ENCODE measurements at places on chromosomes 12 and 14.

GRCh38 chr12:3199551-3200031 lies 122.4 kb downstream of the TSPAN9 start:
- no peak for DNase-seq

- no peak for DNase-seq
Observed at GRCh38 chr12:106831699-106832098, 57.2 kb downstream of the RIC8B start.

DNA sequence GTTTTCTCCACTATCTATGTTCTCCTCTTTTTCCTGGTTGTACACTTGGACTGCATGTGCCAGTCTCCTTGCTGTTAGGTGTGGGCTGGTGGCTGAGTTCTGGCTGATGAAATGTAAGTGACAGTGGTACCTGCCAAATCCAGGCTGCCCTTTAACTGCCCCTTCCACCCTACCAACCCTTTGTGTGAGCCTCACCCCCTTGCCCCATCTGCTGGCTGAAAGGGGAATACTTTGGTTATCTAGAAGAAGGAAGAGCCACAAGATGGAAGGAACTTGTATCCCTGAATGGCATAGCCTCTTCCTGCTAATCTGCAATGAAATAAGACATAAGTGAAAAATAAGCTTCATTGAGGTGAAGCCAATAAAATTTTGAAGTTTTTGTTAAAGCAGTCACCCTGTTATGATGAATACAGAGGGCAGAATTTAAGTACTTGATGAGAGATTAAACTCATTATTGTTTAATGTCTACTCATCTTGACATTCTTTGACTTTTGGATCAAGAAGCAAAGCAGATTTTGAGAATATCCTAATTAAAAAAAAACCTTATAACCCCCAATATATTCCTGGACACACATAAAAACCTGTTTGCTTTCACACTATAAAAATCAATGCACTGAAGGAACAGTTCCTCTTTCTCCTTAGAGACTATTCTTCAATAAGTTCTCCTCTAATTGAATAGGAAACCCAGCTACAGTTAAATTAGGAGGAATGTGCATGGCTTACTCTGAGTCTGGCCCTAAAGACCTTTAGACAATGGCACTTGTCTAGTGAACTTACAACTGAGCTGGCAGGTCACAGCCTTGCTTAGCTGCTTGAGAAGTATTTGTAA lies 262.6 kb upstream of the BTG1 start:
- DNase-seq, result no peak

DNA sequence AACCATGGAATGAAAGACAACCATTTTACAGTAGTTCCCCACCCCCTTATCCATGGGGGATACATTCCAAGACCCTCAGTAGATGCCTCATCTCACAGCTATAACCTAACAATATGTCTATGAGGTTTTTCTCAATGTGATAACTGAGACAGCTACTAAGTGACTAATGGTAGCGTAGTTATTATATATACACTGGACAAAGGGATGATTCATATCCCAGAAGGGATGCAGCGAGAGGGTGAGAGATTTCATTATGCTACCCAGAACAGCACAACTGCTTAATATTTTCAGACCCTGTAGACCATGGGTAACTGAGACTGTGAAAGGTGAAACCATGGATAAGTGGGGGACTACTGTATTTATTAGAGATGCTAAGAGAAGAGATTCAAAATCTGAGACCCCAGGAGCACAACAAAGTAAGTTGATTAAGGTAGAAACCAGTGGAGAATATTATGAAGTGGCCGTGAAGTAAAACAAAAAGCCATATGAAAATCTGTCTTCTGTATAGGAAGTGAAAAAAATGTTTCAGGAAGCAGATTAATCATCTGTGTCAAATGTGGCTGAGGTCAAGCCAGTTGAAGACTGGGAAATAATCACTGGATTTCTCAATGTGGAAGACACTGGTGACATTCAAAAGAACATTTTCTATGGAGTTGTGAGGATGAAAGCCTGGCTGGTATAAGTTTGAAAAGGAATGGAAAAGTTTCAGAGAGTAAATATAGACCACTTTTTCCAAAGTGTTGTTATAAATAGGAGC lies 77.2 kb downstream of the RPL10L start:
- DNase-seq, result no peak

DNA sequence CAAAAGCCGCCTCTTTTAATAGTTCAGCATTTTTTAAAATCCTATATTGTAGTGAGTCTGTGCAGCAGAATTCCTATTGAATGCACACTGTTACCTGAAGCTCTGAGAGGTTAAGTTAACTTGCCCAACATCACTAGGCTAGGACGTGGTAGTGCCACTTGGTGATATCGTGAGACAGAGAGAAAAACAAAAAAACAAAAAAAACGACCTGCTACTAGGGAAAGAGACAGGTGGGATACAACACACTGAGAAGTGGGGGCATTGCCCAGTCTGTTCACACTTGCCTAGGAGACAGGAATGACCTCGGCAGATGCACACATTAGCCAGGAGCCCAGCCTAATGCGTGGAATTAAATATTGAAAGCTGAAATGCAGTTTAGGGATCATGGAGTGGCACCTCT lies 129.7 kb upstream of the CCND2 start:
- DNase-seq, result no peak

- DNase-seq, result no peak
Observed at GRCh38 chr12:24705741-24706358, 243.1 kb downstream of the BCAT1 start.

DNA sequence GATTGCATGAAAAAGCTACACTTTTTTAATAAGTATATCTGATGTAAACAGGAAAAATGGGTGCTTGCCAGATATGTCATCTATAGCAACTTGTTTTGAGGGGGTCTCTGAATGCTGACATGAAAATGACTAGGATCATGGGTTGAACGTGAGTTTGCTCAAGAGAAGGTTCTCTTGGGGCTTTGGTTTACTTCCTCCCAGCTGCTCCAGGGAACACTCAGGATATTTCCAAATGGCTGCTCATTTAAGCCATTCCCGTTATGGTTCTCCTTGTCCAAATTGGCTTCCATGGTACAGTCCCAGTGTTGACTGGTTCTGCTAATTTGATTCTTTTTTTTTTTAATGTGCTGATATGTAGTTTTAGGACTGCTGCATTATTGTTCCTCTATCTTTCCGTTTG lies 118.3 kb downstream of the ETV6 start:
- DNase-seq, result no peak

- DNase-seq, result peak; percentile 45
Observed at GRCh38 chr12:45050751-45051571, at the start of gene DBX2. Gene DBX2, minus strand, starts transcription at chr12:45051099. Its CDS starts 172 bp downstream, at chr12:45050927.

DNA sequence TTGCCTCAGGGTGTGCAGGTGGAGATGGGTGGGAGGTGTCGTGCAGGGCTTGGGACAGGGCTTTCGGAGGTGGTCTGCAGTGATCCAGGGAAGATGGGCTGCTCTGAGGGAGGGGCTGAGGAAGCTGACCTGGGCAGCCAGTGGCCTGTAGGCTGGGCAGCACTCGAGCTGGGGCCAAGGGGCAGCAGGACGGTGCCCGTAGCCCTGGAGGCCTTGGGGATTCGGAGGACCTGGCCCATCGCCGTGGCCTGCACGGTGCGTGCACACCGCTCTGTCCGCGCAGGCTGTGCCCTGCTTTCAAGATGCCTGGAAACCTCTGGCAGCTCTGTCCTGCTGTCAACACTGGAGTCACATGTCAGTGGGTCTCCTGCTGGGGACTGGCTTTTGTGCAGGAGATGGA lies 9.1 kb downstream of the PACS2 start:
- no peak for DNase-seq

GRCh38 chr14:23566112-23566777 lies 1.3 kb downstream of the AP1G2 start:
- DNase-seq, result no peak

DNA sequence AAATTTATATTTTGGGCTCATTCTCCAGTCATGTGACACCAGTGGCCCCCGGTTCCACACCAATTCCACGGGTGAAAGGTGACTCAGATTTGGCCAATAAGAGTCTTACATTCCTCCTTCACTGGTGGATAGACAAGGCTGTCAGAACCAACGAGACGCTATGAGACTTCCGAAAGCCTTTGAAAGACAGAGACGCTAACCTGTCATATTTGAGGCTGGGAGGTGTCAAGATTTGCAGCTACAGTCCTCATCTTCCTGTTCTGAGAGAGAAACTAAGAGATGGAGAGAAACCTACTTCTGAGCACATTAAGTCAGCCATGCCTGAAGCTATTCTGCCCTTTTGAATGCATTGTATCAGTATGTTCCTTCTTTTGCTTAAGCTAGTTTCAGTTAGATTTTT lies 171.2 kb downstream of the FLRT2 start:
- DNase-seq, result no peak

DNA sequence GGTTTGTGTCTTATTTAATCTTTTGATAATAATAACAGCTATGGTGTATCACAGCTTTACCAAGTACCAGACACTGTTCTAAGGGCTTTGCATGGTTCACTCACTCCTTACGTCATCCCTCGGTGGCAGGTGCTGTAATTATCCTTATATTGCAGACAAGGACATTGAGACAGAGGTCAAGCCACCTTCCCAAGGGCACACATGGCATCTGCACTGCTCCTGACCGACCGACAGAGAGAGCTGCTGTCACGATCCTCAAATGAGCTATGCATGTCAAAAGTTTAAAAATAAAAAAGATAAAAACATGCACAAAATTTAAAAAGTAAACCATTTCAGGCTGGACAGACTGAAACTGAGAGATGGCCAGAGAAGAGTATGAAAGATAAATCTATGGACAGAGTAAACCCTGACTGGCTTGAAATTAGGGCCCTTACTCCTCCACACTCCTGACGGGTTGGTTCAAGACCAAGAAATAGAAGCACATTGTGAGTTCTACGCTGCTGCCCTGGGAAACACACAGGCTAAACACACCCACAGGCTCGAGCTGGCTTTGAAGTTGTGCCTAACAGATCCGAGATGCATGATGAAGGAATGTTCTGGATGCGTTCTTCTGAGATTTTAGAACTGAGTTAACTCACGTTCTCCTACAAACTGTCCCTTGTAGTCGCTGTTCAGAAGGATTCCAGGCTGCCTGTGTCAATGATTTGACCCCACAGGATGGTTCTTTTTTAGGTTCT lies 268.7 kb downstream of the ZFP36L1 start:
- DNase-seq, result no peak

DNA sequence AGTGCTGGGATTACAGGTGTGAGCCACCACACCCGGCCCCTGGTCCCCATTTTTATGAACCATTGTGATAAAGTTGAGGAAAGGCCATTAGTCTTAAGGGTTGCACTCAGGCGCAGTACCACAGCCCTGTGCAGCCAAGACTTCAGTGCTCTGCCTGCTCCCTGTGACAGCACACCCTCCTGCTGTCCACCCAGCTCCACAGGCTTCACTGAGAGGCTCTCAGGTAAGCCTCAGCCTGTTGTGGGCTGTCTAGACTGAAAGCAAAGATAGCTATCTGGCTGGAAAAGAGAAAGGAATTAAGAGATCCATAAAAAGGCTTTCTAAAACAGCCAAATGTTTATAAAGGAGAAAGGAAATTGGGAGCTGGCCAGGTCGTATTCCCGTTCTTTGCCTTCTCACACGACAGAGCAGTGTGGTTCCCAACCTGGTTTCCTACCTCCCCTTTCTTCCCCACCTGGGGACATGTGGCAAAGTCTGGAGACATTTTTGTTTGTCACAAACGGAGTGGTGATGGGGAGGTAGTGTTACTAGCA lies 19.1 kb upstream of the DNM1L start:
- no peak for DNase-seq

DNA sequence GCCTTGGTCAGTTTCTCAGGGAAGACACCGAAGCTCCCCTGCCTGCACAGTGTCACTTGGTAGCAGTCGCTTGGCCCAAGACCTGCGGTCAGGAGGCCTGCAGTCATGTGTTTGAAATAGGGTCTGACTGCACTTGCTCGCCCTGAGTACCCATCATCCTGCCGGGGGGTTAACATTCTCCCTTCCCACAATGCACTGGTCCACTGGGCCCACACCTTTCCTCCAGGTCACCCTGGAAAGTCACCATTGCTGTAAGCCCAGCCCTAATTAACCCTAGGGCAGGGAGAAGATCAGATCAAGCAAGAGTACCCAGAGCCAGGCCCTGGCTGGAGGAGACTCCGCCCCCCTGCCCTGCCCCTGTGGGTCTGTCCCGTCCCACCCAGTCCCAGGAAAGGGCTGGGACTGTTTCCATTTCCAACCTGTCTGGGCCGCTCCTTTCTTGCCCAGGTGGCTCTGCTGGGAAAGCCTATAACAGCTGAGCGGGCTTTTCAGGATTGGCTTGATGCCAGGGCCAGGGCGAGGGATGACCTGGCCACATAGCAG lies 87.1 kb downstream of the ZFP36L1 start:
- DNase-seq, result no peak

DNA sequence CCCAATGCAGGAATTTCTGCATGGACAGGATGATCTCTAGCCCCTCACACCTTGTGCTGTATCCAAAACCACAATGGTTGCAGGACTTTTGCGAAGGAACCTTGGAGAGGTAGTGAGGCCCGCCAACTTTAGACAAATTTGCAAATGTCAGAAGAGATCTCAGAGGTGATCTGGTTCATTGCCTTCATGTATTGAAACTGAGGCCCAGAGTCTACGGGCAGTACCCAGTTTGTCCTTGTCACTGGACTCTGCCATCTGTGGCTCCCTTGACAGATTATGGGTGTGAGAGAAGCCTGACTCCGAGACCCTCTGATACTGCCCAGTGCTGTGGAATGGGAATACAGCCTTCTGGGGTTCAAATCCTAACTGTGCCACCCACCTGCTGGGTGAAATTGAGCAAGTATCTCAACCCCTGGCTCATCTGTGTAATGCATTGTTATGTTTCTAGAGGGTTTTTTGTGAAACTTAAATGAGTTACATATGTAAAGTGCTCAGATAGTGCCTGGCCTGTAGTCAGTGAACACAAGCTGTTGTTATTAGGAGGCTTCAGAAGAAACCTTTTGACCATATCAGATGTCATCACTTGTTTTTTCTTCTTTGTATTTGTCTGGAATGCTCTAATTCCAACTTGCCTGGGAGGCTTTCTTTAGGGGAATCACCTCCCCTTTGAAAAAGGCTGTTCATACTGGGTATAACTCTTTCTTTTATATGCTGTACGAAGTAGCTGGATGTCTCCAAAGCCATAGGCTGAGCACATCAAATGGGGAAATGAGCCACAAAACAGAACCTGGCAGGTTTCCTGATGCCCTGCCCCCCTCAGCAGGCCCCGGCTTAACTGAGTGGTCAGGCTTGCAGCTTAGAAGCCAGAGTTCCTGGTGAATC lies 71.4 kb upstream of the SRSF5 start:
- DNase-seq, result peak; percentile 27

DNA sequence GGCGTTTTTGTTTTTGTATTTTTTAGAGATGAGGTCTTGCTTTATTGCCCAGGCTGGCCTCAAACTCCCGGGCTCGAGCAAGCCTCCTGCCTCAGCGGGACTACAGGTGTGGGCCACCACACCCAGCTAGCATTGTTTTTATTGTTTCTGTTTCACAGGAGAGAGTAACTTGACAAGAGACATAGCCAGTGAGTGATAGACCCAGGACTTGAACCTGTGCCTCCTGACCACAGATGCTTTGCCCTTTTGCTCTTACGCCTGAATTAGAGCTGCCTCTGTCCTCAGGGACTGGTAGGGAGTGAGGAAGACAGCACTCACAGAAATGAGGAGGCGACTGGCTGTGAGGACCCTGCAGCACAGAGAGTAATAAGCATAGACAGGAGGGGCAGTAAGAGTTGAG lies 2.3 kb downstream of the EVL start:
- DNase-seq, result no peak

Data from amygdala (tissue), 56 donors.